C1 segment of cervical spinal cord (tissue), 14 donors: ENCODE measurements at places on chromosomes 16 and 17.

- DNase-seq = no peak
These were observed 26.2 kb upstream of the NAGLU start for GRCh38 chr17:42509841-42510240.

DNA sequence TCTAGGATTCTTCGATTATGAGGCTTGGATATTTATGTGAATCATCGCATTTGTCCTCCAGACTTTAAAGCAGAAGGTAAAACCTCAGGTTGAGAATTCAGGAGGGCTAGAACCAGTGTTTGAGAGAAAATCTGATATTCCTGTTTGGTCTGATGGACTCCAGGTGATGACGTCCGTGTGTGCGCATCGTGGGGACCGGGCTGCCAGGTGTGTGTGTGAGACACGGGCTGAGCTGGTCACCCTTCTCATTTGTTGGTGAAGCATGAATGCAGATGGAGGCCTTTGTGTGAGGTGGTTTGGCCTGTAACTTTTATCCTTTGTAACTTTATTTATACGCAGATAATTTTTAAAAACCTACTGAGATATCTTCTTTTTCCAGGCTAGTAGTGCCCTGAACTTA is 42.8 kb downstream of the ZNF750 start:
- DNase-seq = no peak

GRCh38 chr17:21358682-21359482 is 17.3 kb upstream of the KCNJ12 start:
- DNase-seq = no peak

- DNase-seq = no peak
These were observed 665 bp downstream of the MYBBP1A start for GRCh38 chr17:4554441-4554996.

GRCh38 chr17:61575983-61576382 is 15.0 kb downstream of the NACA2 start:
- DNase-seq = no peak
